HFFc6 (cell line): ENCODE measurements at places on chromosomes 4 and X.

DNA sequence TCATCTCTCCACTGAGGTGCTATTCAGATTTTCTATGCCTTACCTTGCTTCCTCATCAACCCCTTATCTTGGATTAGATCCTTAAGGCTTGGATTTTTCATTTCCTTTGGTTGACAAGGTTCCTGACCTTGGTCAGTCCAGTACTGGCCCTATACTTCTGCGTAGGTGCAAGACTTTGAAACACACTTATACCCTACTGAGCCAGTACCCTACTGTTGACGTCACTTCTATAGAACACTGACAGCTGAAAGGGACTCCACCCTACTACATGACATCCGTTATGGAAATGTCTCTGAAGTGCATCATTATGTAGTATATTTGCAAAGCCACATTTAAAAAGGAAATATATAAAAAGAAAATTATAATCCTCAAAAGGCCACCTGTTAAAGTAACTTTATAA lies 12.0 kb upstream of the PLS3 start:
- DNase-seq, result no peak

- no peak for DNase-seq
Measured at GRCh38 chrX:317424-318067, 1.1 kb downstream of the GTPBP6 start.

GRCh38 chrX:95332530-95332929 lies 1352.1 kb upstream of the DIAPH2 start:
- DNase-seq, result no peak

DNA sequence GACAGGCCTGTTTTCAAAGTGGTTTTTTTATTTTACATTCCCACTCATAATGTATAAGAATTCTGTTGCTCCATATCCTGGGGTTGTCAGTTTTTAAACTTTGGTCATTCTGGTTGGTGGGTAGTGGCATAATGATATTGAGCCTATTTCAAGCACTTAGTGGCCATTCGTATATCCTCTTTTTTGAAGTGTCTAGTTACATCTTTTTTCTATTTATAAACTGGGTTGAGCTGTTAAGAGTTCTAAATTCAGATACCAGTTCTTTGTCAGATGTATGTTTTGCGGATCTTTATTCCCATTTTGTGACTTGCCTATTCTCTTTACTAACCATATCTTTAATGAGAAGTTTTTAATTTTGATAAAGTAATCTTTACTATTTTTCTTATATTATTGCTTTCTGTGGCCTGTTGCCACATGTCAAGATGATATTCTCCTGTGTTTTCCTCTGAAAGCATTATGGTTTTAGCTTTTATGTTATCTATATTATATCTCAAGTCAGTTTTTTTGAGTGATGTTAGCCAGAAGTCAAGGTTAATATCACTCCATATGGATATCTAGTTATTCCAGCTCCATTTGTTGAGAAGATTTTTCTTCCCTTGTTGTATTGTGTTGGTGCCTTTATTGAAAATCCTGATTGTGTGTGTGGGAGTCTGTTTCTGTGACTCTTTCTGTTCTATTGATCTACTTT lies 110.9 kb downstream of the FHIP1A start:
- DNase-seq, result no peak

- DNase-seq, result no peak
Measured at GRCh38 chr4:142539796-142540482, 306.2 kb downstream of the INPP4B start.

DNA sequence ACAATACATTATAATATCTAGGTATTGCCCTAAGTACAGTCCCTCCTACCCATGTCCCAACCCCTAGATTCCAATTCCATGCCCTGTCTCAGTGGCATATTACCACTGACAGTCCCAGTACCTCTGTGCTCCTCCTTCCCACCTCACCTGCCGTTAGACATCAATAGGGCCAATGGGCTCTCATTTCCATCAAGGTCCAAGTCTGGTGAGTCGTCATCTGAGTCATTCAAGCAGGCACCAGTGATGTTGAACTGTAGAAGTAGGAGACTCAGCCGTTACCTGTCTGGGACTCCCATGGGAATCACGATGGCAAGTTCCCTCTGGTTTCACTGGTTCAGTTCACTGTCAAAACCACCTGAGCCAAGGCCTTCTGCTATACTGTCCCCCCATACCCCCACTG lies 51.7 kb downstream of the PHF8 start:
- DNase-seq, result no peak

GRCh38 chr4:106875340-106875739 lies 160.8 kb downstream of the DKK2 start:
- no peak for DNase-seq

DNA sequence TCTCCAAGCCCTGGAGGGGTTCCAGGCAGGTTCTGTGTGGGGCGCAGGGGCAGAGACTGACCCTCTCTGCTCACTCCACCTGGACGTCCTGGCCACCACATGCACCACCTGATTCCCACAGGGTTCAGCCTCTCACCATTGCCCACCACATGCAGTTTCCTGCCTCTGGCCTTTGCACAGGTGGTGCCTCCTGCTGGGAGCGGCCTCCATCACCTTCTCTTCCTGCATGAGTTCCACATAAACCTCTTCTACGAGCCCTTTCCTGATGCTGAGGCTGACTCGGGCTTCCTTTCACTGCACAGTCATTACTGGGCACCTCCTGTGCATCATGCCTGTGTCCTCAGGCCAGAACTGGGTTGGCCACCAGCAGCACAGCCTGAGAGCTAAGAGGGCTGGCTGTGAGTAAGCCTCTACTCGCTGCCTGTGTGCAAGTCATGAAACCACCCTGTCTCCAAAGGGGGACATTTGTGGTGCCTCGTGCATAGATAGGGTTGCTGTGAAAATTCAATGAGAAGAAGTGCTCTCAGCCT lies 19.9 kb downstream of the MAN2B2 start:
- DNase-seq, result peak; percentile 43
